ENCODE measurements at places on chromosomes 6 and 20. TPM values are rescaled to one million over a fixed set of nuclear protein-coding genes. Genes with fewer than 3 reads are reported as not detected.

DNA sequence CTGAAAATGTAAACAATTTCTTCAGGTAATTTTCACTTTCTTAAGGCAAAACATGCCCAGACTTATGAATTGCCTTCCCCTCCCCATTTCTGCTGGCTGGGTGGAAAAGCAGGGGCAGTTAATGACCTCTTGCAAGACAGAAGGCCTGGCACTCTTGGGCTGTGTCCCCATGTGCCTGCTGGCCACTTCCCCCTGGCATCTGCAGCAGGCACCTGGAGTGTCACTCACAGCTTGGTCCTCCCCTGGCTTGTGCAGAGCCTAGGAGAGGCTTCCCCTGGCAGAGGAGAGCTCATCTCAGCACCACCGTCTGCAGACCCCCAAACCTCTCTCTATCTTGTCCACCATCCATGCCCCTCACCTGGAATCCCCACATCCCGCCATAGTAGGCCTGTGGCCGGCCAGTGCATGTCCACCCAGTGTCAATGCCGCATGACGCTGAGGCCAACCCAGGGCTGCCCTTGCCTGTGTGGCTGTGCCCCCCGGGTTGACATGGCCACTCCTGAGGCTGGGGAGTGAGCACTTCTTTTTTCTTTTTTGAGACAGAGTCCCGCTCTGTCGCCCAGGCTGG lies 83.5 kb upstream of the SLC22A23 start:
- no peak for DNase-seq

DNA sequence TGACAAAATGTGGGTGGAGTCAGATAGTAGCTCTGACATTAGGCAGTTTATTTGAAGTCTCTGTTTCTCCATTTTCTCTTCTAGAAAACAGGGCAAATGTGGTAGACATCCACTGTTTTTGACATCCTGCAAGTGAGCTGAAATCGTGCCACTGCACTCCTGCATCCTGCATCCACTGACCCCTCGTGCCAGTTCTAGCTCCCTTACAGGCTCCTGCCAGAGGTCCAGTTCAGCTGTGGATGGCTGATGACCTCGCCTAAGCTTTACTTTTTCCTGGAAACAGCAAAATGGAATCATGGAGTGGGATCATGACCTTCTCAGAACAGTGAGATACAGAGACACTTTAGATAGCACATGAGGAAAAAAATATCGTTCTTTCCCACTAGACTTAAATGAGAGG lies 58.5 kb downstream of the TULP4 start:
- DNase-seq: no peak

DNA sequence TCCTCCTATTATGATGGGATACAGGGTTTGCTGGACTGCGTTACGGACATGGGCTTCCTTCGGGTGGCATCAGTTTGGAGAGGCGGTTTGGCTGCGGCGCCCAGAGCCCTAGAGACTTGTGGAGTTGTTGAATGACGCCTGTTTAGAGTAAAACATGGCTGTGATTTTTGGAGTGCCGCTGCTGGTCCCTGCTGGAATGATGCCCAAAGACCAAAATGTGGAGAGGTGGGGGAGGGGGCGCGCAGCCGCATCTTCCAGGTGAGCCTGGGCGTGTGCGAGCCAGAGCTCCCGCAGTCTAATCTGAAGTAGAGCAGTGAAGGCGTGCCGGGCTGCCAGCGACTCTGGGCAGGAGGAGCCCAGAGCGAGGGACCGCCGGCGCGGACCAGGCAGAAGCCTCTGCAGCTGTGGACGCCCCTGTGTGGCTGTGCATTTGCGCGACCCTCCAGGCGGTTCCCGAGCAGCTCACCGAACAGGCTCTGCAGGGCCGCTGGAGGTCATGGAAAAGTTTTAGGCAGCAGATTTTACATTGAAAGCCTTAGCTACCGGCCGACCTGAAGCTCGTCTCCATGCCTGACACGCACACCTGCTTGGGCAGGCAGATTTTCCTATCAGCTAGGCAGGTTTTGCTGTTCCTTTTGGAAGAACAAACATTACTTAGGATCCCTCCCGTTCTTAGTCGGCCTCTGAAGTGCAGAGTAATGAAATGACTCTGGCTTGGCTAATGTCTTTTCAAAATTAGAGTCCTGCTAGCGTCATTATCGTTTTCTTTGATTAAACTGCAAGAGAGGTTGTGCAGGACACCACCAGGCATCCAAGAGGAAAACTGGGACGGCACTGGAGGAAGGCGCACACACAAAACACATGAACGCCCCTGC lies 298.2 kb downstream of the PHACTR1 start:
- no peak for DNase-seq

DNA sequence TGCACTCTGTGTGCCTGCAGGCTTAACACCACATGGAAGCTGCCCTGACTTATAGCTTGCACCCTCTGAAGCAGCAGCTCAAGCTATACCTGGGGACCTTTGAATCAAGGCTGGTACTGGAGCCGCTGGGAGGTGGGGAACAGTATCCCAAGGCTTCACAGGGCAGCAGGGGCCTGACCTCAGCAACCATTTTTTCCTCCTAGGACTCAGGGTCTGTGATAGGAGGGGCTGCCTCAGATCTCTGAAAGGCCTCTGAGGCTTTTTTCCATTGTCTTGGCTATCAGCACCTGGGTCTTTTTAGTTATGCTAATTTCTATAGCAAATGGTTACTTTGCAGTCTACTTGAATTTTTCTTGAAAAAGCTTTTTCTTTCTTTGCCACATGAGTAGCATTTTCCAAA lies 80.2 kb upstream of the OPRM1 start:
- no peak for DNase-seq

DNA sequence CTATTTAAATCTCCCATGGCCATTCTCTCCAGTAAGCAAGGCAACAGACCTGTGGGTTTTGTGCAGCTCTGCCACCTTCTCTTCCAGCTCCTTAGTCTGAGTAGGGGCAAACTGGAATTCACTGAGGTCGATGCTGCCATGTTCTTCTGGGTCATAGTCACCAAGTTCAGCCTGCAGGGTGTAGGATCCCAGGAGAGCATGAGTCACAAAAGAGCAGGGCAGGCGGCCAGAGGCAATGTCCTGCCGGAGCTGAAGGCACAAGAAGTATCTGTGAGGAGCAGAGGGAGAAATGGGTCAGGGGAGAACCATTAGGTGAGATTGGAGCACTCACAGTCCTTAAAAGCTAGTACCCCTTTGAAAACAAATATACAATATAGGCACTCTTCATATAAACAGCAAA lies 73.7 kb downstream of the SMLR1 start:
- no peak for DNase-seq

DNA sequence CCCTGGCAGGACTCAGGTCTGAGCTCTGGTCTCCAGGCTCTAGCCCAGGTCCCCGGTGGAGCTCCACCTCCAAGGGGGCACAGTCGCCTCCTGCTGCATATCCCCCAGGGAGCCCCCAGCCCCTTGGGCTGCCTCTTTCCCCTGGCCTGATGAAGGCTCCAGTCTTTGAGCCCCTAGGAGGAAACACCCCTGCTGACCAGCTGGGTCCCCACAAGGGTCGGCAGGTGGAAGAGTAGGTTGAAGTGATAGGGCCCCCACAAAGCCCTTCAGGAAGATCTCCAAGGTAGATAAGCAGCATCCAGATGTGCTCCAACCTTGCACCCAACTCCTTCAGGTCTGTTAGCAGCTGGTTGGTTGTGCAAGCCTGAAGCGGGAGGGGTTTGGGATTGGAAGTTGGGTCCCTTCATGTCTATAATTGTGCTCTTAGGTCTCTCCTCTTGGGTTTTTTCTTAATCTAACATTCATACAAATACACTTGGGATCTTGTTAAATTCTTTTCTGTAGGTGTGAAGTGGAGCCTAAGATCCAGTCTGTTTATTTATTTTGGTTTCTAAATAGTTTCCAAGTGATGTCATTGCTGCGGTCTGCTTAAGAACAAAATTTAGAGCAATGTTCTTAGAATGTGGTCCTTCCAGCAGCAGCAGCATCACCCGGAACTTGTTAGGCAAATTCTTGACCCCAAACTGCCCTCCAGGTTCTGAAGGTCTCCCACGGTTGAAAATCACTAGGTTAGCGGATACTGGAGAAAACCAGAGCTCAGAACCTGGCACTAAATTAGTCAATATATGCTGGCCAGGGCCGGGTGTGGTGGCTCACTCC lies 5.1 kb downstream of the UBE2C start:
- DNase-seq: peak; percentile 37

DNA sequence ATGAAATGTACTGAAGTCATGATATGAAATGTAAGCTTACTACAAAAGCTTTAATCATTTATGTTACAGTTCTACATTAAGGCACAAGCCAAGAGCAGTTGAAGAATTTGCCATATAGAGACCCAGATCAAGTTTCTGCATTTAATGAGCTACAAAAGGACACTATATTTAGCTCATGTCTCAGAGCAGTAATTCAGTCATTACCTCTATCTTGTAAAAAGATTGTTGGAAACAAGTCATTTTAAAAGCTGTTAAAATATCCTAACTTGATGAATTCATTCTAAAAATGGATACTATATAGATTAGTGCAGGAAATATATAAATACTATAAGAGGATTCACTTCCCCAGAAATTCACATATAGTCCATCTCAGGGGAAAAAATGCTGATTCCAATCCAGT lies 45.2 kb upstream of the RIPPLY2 start:
- no peak for DNase-seq

DNA sequence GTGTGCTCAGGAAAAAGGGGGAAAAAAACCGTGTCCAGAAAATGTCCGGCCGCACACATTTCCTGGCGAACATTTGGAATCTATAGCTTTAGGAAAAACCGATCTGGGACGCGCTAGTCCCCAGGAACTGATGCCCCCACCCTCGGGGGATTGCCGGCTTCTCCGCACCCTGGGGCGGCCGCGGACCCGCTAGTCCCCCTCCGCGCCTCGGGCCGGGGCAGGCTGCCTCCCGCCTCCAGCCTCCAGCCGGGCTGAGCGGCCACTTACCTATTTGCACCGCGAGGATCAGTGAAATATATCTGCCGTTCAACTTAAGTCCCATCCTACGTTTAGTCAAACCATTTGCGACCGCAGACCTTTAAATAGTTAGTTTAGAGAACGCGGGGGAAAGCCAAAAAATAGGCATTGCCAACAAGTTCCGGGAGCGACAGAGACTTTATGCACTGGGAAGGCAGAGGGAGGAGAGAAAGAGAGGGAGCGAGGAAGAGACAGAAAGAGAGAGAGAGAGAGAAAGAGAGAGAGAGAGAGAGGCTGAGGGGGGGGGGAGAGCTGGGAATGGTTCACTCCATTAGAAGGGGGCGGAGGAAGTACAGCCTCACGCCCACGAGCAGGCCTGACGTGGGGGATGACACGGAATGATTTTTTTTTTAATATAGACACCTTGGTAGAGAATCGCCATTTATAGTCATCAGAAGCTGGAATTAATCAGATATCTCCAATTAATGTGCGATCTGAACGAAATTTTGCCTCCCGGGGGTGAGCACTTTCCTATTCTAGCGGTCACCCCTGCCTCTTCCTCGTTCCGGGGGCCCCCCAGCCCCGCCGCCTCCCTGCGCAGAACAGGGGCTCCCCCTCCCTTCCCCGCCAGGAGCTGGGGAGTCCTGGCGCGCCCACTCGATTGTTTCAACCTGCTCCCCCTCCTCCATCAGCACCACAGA lies at the start of gene NRN1:
NRN1 (minus strand) TSS at position 498 of the 938 bp plus-strand sequence; CDS start at position 322, 176 bp downstream.
- DNase-seq: no peak

GRCh38 chr20:18666803-18667415 lies 79.1 kb downstream of the DTD1 start:
- DNase-seq: no peak

- no peak for DNase-seq
These were observed 153.6 kb downstream of the VEGFA start for GRCh38 chr6:43923376-43924221.

The C20orf144 gene
- total RNA-seq: not detected

The SUMO4 gene
- 0.31 TPM for total RNA-seq

The TREML1 gene
- not detected for total RNA-seq

The ATF6B gene
- total RNA-seq: 55.7 TPM

The GABRR1 gene
- not detected for total RNA-seq

The KIF25 gene
- total RNA-seq: not detected

The HLA-DRA gene
- not detected for total RNA-seq

Data from HT-29 (cell line).